Umbilical cord (tissue), 2 donors: ENCODE measurements at places on chromosomes 5 and 9. TPM values are rescaled to one million over a fixed set of nuclear protein-coding genes. Genes with fewer than 3 reads are reported as not detected.

DNA sequence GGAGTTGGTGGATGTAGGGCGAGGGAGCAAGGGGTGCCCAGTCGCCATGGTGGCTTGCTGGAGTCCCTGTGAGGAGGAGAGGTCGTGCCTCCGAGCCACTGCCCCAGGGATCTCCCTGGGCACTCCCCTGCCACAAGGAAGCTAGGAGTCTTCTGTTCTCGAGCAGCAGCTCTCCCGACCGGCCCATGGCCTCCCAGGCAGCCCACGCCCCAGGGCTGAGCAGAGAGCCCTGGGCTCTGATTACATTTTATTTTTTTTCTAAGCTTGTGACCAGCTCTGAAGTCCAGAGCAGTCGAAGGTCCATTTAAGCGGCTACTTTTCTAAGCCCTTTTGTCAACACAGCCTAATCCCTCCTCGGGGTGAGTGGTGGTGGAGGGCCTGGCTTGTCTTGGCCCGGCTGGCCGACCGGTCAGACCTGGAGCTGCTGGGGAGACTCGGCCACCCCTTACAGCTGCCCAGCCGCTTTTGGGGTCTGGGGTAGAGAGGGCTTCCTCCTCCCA is 2.1 kb downstream of the RXRA start:
- peak; percentile 60 for DNase-seq

- DNase-seq: peak; percentile 26
These were observed 902 bp downstream of the HABP4 start for GRCh38 chr9:96450613-96451528.

- no peak for DNase-seq
These were observed 97.7 kb upstream of the LRRTM2 start for GRCh38 chr5:138972836-138973235.

Gene TPM2
- 2,993 TPM for total RNA-seq

DNA sequence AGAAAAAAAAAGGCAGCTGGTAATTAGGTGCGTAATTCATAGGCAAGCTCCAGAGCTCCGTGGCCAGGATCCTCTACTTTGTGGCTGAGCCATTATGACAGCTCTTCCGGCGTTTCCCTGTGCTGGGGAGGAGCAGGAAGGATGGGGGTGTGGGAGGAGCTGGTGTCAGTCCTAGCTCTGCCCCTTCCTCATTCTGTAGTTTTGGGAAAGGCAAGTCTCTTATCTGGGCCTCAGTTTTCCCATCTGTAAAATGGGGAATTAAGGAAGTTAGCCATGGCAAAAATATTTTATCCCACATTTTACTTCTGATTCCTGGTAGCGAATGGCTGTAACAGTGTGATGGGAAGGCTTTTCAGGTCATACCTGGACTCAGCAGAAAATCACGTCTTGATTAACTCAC is 81.1 kb downstream of the SEC61B start:
- DNase-seq: no peak

DNA sequence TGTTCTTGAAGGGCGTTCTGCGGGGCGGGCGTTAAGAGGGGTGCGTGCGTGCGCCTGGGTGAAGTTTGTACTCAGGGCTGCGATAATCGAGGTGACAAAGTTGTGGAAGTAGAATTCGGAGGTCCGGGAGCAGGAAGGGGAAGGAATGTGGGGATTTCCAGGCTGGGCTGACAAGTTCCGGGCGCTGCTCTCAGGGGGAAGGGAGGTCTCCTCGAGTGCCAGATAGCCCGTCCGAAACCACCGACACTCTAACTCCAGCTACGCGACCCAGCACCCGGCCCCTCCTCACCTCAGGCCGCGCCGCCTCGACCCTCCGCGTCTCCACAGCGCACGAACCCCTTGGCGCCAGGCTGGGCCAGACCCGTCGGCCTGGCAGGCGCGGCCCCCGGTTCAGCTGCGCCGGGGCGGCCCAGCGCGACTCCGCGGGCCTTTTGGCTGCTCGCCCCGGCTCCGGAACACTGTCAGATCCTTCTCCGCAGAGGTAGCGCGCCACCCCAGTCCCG is at the start of gene IL6ST:
Gene IL6ST, minus strand, starts transcription at position 469 of the 503 bp plus-strand sequence. CDS start 18,685 bp downstream, outside the sequence.
- DNase-seq: peak; percentile 81

GRCh38 chr5:125559296-125559695 is 812.9 kb upstream of the ZNF608 start:
- peak; percentile 99 for DNase-seq

DNA sequence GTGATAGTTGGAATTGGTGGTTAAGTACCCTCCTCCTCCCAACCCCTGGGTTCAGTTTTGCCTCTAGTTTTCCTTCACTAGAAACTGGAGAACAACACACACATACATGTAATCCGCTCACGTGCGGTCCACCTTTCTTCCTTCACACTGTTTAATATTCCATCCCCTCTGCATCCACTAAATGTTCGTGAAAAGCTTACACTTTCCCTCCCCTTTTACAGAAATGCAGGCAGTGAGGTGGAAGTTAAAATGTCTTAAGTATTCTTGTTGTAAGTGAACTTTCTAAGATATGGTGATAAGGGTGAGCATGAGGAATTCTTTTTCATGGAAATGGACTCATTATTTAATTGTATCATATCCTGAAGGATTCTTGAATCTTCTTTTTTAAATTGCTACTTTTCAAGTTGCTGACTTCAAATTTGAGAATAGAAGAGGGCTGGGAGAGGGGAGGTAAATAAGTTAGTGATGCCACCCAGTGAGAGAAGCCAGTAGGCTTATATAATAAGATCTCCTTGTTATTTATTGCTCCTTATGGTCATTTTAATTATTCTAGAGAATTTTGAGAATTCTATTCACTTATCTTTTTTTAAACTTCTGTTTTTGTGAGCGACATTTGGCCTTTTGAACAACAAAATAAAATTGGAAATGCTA is 90.2 kb downstream of the TLE4 start:
- DNase-seq: no peak

GRCh38 chr9:83239747-83240146 is 176.8 kb upstream of the RASEF start:
- no peak for DNase-seq

GRCh38 chr9:33851301-33851700 is 34.3 kb downstream of the UBE2R2 start:
- no peak for DNase-seq

Gene PRRX2
- total RNA-seq: 10.4 TPM

DNA sequence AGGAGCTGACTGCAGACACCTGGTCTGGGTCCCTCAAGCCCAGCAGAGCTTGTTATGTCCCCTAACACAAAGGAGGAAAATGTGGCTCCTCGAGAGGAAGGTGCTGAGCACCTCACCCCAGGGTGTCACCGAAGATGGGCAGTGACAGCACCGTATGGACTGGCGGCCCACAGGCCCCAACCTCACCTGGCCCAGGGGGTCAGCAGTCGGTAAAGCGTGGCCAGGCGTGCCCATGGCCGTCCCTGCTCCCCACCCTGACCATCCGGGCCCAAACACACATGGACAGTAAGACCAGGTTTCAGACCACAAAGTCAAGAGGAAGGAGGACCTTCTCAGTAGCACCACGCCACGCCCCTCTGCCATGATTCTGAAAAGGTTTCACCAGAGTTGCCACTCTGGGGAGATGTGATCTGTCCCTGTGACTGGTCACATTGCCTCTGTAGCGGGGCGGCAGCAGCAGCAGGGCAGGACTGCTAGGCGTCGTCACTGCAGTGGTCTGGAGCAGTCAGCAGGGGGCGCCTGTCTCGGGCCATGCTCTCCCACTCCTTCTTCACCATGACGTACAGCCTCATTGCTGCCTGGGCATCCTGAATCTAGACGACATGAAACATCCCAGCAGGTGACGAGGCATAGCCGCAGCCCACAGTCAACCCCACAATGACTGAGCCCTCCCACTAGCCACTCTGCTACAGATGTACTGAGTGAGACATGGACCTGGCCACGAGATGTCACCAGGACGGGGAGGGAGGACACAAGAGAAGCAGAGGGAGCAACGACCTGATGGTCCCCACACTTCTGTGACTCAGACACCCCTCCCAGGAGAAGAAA is 11.1 kb downstream of the REXO4 start:
- peak; percentile 59 for DNase-seq

- DNase-seq: no peak
These were observed 538.0 kb downstream of the EBF1 start for GRCh38 chr5:158561562-158562190.

- DNase-seq: no peak
These were observed 120.8 kb downstream of the EHMT1 start for GRCh38 chr9:137739371-137740309.

DNA sequence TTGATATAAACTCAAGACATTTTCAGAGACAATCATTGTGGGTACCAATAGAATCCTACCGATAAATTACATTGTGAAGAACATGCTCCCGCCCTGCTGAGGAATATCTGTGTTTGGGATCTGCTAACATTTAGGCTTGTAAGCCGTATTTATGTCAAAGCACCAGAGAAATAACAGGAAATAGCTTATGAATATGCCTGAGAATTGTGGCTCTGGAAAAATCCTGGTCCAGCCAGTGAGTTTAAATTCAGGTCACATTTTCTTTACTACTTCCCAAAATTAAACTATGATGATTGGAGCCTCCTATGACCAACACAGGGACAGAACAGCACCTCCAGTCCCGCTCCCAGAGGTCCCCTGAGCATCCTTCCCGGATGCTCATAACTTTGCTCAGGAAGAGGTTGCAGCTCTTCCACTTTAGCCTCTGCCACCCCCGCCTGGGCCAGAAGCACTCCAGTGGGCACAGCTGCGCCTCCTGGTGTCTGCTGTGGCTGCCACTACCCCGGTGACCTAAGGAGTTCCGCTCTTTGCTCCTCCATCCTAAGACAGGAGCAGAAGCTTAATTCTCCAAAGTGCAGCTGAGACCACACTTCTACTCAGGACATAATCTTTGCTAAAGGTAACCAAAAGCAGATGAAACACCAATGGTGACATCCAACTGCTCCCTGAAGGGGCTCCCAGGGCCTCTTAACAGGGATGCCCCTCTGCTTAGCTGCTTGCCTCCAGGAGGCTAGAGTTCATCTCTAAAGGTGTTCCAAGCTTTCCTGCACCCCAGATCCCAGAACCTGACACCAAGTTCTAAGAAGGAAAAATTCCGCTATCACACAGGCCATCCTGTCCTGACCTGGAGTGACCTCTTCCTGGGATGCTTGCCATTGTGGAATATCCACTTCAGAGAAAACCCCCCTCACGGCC is 58.8 kb downstream of the SLC1A1 start:
- no peak for DNase-seq

Gene SURF2
- total RNA-seq: 3.4 TPM

- DNase-seq: peak; percentile 45
These were observed 488.5 kb downstream of the NR2F1-AS1 start for GRCh38 chr5:93092349-93093105.

Gene OR1J2
- 1.2 TPM for total RNA-seq

GRCh38 chr5:179870403-179870903 is 11.8 kb upstream of the MRNIP start:
- DNase-seq: peak; percentile 35

DNA sequence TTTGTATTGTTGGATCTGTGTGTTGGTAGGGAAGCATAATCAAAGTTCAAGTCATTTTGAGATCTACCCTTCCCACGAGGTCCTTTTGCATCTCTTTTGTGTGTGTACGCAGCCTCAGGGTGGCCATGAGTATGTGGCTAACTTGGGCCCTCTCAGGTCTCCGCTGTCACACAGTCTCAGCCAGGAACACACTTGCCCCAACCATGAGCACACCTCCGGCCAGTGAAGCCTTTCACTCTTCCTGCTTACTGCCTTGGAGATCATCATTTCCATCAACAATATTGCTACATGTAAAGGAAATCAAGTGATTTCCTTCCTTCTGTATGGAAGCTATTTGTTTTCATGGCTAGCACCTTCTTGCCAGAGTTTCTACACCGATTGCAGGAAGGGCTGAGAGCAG is 13.9 kb downstream of the ZNF346 start:
- DNase-seq: no peak

DNA sequence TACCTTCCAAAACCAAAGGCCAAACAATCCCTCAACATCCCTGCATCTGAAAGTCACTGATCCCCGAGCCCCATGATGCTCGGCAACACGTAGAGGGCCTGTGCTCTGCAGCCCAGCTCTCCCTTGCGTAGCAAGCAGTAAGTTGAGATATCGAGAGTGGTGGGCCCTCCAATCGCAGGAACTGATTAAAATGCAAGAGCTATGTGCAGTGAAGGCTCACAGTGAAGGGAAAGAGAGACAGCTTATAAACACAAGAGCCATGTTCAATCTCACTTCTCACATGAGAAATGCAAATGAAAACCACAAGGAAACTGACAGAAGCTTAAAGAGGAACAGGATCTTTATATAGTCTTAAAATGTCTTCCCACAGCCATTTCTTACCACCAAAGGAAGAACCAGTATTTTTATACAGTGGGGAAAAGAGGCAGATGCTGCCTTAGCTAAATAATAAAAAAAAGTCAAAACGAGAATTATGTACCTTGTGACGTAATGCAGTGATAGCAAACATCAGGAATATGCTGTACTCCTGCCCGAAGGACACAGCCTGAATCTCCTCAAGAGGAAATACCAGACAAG is 24.6 kb downstream of the TTF1 start:
- peak; percentile 10 for DNase-seq

DNA sequence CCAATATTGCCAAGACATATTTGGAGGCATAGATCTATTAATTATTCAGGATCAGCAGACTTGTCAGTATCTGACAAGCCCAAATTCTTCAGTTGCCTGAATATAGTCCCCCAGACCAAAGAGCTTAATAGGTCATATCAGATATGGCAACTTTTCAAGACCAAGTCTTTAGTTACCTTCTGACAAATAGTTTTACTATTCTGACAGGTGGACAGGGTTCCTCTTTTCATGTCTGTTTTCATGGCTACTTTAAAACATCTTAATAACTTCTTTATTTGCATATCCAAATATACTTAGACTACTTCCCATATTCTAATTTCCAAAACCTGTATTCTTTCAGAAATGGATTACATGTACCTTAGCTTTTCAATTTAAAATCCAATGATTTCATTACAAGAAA is 65.4 kb downstream of the AUH start:
- DNase-seq: no peak

DNA sequence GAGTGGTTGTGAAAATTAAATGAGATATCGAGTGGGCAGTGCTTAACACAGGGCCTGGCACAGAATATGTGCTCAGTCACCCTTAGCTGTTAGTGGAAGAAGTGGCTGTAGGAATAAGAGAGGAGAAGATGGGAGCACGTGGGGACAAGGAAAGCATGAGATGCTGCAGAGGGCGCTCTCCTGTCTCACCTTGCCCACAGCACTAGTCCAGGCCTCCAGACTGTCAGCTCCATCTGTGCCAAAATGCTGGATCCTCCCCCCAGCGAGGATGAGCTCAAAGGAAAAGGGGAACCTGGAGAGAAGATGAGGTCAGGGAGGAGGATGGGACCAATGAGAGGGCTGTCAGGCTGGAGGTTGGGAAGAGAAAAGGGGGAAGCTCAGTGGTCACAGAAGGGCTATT is 12.5 kb downstream of the ARAP3 start:
- DNase-seq: no peak

Gene PCDHB8
- 0.72 TPM for total RNA-seq

GRCh38 chr9:129383561-129384490 is 205.8 kb upstream of the IER5L start:
- peak; percentile 89 for DNase-seq

Gene ZNF618
- 12.3 TPM for total RNA-seq

DNA sequence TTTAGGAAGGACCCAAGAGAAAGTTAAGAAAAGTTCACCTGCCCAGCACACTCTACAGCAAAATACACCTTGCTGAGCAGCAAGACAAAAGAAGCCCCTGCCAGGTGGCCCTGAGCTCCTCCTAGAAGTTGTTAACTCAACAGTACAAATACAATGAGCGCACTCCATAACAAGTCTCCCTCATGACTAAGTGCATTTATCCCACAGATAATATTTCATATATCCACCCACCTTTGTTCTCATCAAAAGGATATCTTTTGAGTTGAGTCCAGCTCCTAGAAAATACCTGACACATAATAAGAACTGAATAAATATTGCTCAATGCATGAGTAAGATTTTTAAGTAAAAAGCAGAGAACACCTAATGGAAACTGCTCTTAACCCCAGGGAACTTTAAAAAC is 73.3 kb downstream of the ABCA1 start:
- no peak for DNase-seq
